LNCaP clone FGC (cell line): ENCODE measurements at places on chromosomes 5 and 9.

GRCh38 chr5:149804478-149805450 lies 74.7 kb downstream of the PPARGC1B start:
- DNase-seq: no peak

DNA sequence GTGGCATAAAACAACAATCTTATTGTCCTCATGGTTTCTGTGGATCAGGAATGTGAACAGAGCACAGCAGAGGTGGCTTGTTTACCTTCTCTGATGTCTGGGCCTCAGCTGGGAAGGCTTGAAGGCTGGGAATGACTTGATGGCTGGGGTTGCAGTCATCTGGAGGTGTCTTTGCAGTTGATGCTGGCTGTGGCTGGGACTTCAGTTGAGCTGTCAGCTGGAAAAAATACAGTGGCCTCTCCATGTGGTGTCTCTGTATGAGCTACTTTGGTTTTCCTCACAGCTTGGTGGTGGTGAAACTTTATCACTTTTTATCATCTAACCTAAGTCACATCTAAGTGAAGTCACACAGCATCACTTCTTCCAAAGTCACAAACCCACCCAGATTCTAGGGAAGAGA lies 24.7 kb upstream of the STX17 start:
- no peak for DNase-seq

- DNase-seq: no peak
These were observed 39.8 kb downstream of the NEK6 start for GRCh38 chr9:124297551-124297901.

DNA sequence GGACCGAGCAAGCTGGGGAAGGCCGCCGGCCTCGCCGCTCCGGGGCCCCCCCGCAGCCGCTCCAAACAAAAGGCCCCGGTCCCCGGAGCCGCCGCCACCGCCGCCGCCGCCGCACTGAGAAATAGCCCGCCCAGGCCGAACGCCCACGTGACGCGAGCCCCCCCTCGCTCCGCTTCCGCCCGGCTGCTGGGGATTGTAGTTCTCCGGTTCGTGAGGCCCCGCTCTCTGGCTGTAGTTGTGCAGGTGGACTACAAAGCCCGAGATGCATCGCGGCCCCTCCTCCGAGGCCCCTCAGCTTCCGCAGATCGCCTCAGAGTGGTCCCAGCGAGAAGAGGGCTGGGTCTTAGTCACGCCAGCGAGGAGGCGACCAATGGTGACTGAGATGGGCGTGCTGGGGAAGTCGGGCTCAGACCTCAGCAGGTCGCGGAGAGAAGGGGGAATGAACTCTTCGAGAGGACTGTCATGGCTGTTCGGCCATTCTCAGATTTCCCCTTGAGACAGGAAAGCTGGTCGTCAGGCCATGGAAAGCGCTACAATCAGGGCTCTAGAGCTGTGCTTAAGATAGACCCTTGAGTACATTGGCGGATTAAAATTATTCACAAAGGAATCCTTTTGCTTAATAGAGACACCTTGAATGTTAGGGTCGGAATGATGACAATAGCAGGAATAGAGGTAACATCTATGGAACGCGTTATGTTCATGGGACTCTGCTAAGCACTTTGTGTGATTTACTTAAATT lies 489 bp upstream of the PANK3 start:
- peak; percentile 98 for DNase-seq

GRCh38 chr9:27353166-27353473 lies 56.2 kb upstream of the EQTN start:
- DNase-seq: no peak

- DNase-seq: no peak
These were observed 18.6 kb upstream of the RICTOR start for GRCh38 chr5:39092581-39093351.

GRCh38 chr5:77235846-77236721 lies 25.6 kb downstream of the PDE8B start:
- no peak for DNase-seq

GRCh38 chr9:114908805-114909448 lies 21.5 kb downstream of the TNFSF8 start:
- no peak for DNase-seq
